ENCODE measurements at places on chromosomes 3 and 15.

GRCh38 chr3:178022599-178022998, 513.6 kb upstream of the KCNMB2 start:
- no peak for DNase-seq

DNA sequence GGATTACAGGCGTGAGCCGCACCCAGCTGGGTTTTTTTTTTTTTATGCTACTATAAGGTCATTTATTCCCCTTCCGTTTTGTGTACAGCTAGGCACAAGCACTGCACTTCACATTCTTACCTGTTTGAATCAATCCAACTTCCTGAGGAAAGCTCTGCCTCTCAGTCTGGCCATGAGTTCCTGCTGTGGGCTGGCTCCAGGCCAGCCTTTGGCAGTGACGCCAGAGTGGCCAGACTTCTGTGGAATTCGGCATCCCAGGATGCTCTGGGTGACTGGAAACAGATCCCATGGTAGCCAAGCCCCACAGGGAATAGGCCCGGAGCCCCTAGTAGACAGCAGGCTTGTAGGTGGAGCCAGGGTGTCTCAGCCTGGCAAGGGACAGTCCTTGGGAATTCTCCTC, 21.5 kb upstream of the TIMP4 start:
- no peak for DNase-seq

DNA sequence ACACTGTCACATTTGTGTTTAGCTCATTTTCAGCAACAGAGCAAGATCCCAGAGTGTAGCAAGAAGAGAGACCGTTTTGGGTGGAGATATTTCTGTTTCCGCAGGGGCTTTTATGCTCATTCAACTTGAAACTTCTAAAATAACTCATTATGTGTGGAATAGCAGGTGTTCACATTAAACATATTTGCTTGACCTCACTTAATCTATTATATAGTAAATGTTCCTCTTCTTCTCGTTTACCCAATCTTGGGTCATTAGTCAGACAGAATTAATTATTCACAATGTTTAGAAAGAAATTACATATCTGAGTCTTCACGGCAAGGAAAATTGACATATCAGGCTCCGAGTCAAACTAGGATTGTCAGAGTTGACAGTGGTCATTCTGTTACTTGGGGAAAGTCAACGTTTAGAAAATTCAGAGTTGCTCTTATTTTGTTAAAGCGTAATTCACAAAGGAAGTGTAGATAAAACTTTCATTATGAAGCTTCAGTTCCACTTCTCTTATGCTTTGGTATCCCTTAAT, 222.9 kb downstream of the TPRG1 start:
- no peak for DNase-seq

DNA sequence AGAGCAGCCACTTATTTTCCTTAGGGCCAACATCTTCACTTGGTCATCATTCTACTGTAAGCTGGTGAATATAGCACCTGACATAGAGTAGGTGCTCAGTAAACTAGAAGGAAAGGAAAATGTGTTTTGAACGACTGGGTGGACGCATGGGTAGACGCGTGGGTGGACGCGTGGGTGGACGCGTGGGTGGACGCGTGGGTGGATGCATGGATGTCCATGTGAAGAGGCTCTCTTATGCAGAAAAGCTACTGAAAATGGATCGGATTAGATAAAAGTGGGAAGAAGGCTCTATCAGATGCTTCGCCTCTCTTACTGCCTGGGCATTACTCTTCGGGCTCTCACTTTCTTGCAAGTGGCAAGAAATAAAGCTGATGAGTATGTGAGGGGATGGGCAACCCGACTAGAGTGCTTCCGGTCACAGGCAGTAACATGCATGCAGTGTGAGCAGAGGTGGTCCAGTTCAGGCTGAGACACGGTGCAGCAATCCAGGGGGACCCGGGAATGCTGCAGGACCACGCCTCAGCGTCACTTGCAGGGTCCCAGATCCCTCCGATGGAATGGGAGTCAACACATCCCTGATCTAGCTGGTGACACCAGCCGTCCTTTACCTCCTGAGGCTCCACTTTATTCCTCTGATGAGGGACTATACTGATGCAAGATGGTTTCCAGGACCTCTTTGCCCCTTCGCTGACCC, 138.0 kb upstream of the MEF2A start:
- no peak for DNase-seq

DNA sequence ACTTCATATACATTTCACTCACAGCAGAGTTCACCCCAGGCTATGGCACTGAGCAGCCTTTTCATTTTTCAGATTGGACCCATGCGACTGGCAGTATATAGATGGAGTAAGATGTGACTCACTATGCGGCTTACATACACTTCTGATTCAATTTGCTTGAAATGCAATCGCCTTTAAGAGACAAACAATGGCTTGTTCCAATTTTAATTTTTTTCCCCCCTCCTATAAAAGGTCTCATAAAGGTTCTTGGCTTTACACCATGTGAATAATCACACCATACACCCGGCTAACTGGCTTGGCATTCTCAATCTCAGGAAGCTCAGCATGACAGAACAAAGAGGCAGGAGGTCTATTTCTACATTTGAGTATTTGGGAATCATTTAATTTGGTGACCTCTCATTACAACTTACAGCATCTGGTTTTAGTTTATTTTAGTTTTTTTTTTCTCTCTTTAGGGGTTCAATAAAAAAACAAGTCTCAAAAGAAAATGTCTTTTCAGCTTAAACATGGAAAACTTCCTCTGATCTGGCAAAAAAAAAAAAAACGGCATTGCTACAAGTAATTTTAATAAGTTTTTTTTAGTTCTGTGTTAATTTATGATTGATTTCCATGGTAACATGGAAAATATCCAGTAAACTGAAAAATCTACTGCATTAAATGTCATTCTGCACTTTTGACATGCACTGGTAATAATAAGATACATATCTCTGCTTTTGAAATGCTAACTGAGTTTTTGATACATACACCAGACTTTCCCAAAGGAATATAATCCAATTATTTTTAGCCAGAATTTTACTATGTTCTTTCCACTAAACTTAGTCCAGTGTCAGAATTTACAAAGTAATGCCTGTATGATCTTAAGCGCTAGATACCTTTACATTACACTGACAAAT, 38.8 kb downstream of the GADL1 start:
- DNase-seq, result no peak

DNA sequence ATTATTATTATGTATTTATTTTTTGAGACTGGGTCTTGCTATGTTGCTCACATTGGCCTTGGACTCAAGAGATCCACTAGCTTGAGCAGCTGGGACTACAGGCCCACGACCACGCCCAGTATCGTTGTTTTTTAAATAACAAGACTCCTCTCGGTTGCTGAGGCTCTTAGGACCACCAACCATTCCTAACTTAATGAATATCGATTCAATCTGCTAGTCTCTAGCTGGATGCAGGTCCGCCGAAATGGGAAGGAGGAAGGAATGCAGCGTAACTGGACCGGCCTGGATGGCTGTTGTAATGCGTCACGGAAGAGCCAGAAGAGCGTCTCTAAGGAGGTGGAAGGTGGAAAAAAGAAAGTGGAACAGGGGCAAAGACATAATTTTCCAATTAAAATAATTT, 1.7 kb downstream of the ANXA2 start:
- DNase-seq, result no peak

GRCh38 chr3:195059006-195059350, 212.0 kb downstream of the XXYLT1 start:
- DNase-seq, result no peak

DNA sequence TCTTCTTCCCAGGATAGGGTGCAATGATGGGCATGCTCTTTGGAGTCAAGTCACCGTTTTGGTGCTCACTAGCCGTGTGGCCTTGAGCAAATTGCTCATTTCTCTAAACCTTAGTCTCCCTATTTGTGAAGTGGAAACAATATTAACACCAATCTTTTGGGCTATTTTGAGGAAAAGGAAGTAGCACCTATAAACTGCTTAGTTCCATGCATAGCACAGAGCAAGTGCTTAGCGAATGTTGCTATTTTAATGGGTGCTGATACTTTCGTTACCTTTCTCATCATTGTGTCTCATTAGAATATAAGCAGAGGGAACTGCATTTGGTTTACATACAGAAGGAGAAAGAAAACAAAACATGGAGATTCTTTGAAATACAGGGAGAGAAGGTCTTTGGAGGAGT, 66.1 kb downstream of the BOC start:
- no peak for DNase-seq

DNA sequence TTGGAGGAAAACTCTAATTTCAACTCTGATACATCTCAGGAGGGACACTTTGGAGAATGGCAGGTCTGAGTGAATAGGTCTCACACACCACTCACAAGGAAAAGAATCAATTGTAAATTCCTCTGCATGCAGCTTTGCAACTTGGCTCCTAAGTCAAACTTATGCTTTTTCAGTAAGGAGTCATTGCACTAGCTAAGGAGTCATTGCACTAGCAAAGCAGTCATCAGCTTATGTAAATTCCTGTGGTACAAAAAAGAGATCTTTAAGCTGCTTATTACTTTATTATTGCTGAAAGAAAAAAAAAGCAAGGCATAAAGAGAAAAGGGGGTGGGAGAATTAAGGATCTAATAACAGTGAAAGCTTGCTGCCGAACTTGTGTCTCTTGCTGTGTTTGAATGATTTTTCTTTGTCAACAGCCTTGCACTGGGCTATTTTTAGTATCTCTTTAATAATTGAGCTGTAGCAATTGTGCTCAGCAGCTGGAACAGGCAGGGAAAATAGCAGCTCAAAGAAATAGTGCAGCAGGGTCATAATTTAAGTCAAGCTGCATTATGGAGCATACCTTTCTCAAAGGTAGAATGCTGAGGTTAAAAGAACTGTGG, 154.3 kb upstream of the ARPP21 start:
- DNase-seq, result no peak

- no peak for DNase-seq
Measured at GRCh38 chr3:178514401-178514800, 21.8 kb upstream of the KCNMB2 start.

All from NCI-H187 treated with DMSO at 0.1 percent for 48 hours (cell line).